ENCODE measurements at places on chromosomes 16 and 17. TPM values are rescaled to one million over a fixed set of nuclear protein-coding genes. Genes with fewer than 3 reads are reported as not detected.

Gene VAT1L
- not detected for total RNA-seq

- no peak for DNase-seq
These were observed 6.2 kb upstream of the TBKBP1 start for GRCh38 chr17:47687748-47688147.

DNA sequence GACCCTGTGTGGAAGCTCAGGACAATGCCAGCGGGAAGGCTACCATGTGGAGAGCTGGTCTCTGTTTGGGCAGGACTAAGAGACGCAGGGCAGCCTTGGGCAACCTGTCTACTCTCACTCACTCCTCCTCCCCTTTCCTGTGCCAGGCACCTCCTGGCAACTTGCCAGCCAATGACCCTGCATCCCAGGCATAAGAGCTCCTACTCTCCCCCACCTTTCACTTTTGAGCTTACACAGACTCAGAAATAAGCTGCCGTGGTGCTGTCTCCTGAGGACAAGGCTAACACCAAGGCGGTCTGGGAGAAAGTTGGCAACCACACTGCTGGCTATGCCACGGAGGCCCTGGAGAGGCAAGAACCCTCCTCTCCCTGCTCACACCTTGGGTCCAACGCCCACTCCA, 2.6 kb downstream of the HBM start:
- no peak for DNase-seq

GRCh38 chr17:18259621-18260331, 686 bp upstream of the MIEF2 start:
- DNase-seq, result peak; percentile 42

Gene TMEM114
- total RNA-seq, result not detected

GRCh38 chr17:74407384-74407783, 24.5 kb upstream of the GPRC5C start:
- DNase-seq, result no peak

DNA sequence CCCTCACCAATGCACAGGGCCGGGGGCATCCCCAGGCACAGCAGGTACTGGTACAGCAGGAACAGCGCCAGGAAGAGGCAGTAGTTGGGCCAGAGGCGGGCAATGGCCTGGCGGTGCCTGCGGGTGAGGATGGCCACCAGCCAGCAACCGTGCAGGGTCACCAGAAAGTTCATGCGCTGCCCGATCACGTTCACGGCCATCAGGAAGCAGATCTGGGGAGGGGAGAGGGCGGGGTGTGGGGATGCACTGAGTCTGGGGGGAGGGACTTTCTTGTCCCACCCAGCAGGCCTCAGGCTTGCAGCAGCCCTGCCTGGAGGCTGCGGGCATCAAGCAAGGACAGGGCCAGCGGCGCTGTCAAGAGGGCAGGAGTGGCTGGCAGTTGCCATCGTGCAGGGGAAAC, 25.4 kb downstream of the CTU2 start:
- no peak for DNase-seq

DNA sequence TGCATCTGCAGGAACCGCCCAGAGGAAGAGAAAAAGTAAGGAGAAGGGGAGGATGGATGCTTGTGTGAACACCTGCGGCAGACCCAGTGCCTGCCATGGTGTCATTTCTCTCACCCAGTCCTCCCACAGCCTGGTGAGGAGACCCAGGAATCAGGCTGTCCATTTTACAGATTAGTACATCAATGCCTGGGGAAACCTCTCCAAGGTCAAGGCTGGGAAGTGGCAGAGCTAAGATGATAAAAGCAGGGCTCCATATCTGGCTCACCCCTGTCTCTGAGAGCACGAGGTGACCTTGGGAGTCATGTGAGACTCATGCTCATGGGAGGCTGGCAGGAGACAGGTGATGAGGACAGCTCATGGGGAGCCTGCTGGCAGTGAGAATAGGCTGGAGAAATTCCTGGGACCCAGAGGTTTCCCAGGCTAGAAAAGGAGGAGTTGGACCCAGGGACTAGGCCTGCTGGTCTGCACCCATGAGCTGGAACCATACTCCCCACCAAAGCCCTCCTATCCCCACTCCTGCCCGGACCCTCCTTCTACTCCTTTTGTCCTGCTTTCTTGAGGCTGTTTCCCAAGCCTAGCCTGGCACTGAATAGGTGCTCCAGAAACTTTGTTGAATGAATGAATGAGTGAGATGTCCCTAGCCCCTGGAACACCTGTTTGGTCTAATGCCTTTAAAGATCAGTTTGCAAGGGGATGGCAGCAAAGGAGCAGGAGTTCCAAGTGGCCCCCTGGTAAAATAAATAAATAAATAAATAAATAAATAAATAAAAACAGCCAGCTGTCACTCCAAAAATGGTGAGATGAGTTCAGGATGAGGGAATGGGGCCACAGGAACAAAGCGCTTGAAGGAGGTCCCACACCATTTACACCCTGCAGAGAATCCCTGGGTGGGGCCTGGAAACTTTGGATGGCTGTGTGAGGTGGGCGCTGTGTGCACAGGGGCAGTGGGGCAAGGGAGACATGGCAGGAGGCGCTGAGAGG, 1.6 kb downstream of the ZNF629 start:
- no peak for DNase-seq

Gene MGAT5B
- not detected for total RNA-seq

DNA sequence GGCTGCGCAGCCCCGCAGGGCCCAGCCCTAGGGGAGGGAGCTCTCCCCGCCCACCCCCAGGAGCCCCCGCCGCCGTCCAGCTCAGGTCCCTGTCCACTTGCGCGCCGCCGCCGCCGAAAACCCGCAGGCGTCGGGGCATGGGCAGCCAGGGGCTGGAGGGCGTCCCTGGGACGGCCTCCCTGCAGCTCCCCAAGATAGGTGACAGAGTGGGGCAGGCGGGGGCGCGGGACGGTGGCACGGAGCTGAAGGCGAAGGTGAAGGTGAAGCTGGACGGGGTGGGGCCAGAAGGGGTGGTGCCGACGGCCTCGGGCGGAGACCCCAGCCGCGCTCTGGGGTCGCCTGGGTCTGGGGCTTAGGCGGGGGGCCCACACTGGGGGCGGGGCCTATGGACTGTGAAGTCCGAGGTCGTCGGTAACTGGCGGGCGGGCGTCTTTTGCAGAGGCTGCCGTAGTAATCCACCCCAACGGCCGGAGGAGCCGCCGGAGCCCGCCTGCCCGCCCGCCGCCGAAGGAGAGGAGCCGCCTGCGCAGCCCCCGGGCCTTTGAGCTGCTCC, 27.2 kb downstream of the SREBF1 start:
- DNase-seq, result no peak

- DNase-seq, result no peak
These were observed 32.0 kb upstream of the CIBAR2 start for GRCh38 chr16:85144026-85144915.

Gene ZP2
- total RNA-seq, result not detected

- DNase-seq, result peak; percentile 71
These were observed 3.0 kb upstream of the ZNF213 start for GRCh38 chr16:3131755-3132377.

Gene MYH1
- not detected for total RNA-seq

DNA sequence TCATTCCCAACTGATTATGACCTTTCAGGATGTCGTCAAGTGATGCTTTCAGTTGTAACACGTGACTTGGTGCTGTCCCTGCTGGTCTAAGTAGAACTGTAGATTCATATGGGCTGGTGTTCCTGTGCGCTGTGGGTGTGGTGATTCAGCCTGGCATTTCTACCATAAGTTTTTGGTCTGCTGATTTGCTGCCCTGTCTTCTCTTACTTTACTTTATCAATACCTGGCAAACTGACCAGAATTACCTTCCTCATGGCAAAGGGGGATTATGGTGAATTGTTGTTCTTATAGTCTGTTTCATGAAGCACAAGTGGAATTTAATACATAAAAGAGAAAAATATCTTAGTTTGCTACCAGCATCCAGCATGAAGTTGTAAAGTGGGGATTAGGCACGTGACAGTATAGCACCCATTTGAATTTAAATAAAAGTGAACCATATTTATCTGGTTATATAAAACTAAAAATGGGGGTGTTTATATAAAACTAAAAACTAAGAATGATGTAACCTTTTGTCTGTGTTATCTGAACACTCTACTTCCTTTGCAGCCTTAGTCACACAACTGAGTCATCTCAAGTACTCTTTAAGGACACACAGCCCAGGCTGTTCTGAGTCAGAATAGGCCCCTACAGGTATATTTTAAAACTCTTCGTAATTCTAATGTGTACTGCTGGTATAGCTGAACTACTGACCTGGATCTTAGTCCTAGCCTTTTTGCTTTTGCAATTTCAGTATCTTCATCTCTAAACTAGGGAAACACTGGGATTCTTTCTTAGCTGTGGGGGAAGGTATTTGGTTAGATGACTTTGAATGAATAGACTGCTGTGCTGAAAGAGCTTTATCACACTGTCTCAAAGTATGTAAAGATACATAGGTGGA, 28.3 kb downstream of the TTC19 start:
- DNase-seq, result peak; percentile 9

DNA sequence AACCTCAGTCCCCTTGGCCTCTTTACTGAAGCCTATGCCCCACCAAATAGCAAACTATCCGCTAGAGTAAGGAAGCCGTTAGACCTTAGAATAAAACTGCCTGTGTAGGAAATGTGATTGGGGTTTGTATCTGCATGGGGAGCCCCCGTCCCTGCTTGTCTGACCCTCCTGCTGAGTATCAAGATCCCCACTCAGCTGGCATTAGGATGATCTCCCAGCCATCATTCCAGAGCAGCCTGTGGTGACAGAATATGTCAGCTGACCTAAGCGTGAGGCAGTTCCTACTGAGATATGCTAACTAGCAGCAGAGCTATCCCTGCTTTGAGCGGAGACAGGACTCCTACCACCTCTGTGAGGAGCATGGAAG, 645 bp upstream of the GFOD2 start:
- peak; percentile 30 for DNase-seq

GRCh38 chr17:79808763-79809529, 12.1 kb upstream of the CBX8 start:
- DNase-seq, result peak; percentile 76

DNA sequence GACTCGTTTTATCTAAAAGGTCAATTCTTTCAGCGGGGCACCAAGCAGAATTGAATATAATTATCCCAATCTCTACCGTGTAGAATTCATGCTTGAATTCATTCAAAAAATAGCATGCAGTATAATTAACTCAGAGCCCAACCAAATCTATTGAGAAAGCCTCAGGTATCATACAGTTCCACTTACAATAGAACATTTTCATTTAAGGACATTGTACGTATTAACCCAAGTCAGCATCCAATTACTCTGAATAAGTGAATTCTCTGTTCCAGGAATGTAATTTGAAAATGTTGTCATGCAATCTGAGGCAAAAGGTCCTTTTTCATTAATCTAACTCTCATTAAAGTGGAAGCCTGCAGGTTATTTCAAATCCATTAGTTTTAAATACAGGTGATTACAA, 78.5 kb downstream of the SALL1 start:
- DNase-seq, result no peak

DNA sequence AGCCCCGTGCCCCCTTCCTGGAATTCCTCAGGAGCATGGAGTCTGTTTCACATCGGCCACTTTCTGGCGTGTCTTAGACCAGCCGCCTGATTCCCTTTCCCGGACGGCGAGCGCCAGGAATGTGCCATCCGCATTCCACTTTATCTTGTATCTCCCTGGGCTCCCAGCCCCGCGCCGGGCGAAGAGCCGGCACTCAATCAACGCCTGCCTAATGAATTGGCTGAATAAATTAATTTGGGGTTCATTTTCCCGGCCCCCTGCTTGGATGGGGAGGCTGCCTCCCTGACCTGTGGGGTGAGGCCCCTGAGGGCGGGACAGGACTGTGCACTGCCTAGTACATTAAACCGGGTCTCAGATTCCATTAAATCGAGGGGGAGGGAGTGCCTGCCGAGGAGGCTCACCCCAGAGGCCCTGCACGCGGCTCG, 282.3 kb upstream of the TNRC6C start:
- DNase-seq, result no peak

Gene MT3
- total RNA-seq, result 3.5 TPM

- no peak for DNase-seq
These were observed 68.2 kb downstream of the CDK12 start for GRCh38 chr17:39529455-39529854.

Gene GP1BA
- total RNA-seq, result not detected

Gene ORC6
- total RNA-seq, result 25.0 TPM

GRCh38 chr17:42969001-42969581, 4.8 kb upstream of the AARSD1 start:
- no peak for DNase-seq

DNA sequence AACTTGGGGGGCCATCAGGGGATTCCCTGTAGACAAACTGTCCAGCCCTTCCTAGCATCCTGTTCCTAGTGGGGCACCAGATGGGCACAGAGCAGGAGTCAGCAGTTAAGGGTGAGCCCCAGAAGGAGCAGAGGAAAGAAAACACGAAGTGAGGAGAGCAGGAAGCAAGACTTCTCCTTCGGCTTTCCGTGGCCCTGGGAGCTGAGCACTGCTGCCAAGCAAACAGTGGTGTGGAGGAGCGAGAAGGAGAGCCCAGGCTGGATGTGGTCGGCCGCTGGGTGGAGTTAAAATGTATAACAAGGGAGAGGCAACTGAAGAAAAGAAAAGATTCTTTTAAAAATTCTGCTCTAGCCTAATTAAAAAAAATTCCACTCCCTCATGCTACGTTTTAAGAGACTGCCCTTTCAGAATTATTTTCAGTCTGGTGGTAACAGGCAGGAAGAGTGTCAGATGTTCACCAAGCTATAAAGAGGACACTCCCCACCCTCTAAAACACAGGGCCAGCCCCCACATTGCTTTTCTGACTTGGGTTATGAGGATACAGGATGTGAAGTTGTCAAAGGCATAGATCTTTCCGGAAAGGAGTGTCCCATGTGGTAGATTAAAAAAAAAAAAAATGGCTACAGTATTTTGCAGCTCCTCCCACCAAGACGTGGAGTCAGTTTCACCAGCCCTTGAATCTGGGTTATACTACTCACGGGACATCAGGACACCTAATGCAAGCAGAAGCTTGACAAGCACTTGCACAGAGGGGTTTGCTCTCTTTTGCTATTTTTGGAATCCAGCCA, 74.9 kb upstream of the ZFHX3 start:
- no peak for DNase-seq

- no peak for DNase-seq
These were observed 6.2 kb downstream of the NT5M start for GRCh38 chr17:17309356-17309755.

DNA sequence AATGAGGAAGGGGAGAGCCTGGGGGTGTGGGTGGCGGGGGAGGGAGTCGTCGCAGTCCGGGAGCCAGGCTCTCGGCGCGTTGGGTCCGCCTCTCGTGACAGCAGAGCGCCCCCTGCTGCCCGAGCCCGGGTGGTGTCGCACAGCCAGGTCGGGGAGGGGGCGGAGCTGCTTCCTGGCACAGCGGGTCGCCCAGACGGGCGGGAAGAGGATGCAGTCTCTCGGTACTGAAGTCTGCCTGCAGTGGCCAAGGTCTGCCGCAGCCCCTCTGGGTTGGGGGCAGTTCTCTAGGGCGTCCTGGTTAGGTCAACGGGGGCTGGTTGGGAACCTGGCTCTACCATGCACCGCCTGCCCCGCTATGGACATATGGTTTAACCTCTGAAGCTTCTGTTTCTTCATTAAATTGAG, 38.2 kb upstream of the CCDC182 start:
- peak; percentile 40 for DNase-seq

- DNase-seq, result no peak
These were observed 16.7 kb downstream of the ASGR2 start for GRCh38 chr17:7097940-7098339.

DNA sequence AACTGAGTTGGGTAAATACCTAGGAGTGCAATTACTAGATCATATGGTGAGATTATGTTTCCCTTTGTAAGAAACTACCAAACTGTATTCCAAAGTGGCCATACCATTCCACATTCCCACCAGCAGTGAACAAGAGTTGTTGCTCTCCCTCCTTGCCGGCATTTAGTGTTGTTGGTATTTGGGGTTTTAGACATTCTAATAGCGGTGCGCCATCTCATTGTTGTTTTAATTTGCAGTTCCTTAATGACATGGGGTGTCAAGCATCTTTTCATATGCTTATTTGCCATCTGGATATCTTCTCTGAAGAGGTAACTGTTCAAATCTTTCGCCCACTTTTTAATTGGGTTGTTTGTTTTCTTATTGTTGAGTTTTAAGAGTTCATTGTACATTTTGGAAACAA, 164.2 kb upstream of the LHX1 start:
- DNase-seq, result no peak
